Stimulated activated CD8-positive, alpha-beta memory T cell treated with anti-CD3 and anti-CD28 coated beads, Interleukin-7, amount 100 ng/mL, for 1 hour (primary cell): ENCODE measurements at places on chromosomes 7 and 10.

GRCh38 chr7:156816943-156817572, 75.9 kb downstream of the LMBR1 start:
- DNase-seq: no peak

DNA sequence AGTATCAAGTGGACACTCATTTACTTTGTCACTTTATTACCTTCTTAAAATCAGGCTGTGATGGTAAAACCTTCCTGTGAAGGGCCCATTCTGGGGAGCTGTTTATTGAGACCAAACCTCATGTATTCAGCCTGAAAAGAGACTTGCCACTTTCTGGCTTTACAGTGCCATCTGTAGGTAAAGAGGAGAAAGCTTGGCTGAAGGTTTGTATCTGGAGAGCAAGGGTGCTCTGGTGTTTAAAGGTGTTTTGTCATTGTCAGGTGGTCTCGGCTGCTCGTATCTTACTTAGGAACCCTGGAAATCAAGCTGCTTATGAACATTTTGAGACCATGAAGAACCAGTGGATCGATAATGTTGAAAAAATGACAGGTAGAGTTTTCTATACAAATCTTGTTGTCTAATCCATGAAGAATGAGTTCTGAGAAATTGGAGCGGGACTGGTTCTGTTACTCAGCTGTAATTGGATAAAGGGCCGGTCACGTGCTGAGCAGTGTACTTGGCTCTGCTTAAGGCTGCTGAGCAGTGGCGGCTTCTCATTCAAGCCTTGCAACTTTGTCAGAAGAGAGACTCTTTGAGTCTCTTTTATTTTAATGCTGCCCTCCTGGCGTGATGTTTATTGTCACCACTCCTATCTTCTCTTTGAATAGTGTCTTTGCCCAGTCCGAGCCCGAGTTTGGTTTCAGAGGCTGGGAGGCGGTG, 46.9 kb downstream of the AP3M1 start:
- DNase-seq: no peak

- DNase-seq: no peak
Observed at GRCh38 chr7:155124706-155125105, 54.6 kb downstream of the HTR5A start.

- peak; percentile 34 for DNase-seq
Observed at GRCh38 chr10:119306514-119306951, 99.2 kb downstream of the GRK5 start.

GRCh38 chr10:114151486-114151885, 22.5 kb downstream of the CCDC186 start:
- DNase-seq: no peak

- peak; percentile 52 for DNase-seq
Observed at GRCh38 chr7:142782922-142783900, 12.4 kb downstream of the PRSS2 start.

DNA sequence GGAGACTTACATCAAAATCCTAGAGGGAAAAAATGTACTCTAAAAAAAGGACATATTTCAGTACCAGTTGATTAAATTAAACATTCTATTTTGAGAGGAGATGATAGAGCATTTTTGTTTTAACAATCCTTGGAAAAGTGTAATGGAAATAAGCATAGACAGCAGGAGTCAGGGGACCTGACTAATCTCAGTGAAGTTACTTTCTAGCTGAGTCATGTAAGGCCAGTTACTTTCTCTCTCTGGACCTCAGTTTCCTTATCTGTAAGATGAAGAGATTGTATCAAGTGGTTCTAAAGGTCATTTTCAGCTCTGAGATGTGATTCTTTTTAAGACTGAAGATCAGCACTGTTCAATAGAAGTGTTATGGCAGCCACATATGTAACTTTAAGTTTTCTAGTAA, 44.1 kb downstream of the VTI1A start:
- DNase-seq: no peak

- DNase-seq: no peak
Observed at GRCh38 chr7:51647931-51648351, 331.3 kb upstream of the COBL start.

GRCh38 chr10:97136756-97137155, 49.0 kb downstream of the SLIT1 start:
- DNase-seq: no peak

- DNase-seq: no peak
Observed at GRCh38 chr7:38168890-38169570, 9.0 kb upstream of the STARD3NL start.

- no peak for DNase-seq
Observed at GRCh38 chr7:155395176-155395797, 62.6 kb upstream of the EN2 start.

- no peak for DNase-seq
Observed at GRCh38 chr7:116392806-116393205, 106.7 kb upstream of the CAV2 start.

- no peak for DNase-seq
Observed at GRCh38 chr7:112940314-112940732, 146.3 kb downstream of the GPR85 start.

- no peak for DNase-seq
Observed at GRCh38 chr10:122419876-122420623, 34.4 kb upstream of the ARMS2 start.

- DNase-seq: peak; percentile 3
Observed at GRCh38 chr10:31101123-31101522, 69.5 kb upstream of the ZNF438 start.

DNA sequence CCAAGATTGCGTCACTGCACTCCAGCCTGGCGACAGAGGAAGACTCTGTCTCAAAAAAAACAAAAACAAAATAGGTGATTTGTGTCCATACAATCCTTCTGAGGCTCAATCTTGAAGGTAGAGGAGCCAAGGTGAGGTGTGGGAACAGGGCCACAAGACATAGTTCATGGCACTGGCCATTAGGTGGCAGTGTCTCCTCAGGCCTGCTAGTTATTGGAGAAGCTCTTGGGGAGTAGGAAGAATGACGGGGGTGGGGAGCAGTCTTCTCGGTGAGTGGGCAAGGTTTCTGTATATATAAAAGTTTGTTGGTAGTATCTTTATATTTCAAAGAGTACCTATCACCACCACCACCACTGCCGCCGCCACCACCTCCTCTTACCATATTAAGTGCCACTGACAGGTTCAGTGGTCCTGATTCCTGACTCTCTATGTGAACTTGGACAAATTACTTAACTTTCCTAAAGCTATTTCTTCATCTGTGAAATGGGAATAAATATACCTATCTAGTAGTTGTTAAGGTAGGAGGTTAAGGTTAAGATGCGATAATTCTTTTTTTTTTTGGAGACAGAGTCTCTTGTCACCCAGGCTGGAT, 24.0 kb downstream of the CCSER2 start:
- peak; percentile 40 for DNase-seq

DNA sequence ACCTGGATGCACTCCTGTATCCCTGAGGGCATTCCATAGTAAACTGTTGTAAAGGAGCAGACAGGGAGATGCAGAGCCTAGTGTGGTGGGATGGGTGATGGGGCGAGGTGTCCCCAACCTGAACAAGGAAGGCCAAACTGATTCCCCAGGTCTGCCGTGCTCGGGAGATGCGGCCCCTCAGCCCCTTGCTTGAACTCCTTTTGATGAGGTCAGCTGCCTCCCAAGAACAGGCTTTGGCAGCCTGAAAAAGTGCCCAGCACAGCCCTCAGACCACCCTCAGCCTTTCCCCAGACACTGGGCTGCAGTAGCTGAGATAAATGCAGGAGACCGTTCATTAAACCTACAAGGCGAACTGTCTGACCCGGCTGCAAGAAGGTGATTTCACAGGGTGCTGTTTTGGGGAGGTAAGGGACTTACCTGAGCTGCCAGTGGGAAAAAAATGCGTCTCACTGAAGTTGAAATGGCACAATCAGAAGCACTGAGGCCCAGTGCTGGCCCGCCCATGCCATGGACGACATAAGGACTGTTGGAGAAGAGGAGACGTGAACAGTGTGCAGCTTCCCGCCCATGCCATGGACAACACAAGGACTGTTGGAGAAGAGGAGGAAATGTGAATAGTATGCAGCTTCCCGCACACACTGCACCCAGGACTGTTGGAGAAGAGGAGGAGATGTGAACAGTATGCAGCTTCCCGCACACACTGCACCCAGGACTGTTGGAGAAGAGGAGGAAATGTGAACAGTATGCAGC, 148.4 kb upstream of the FAM20C start:
- DNase-seq: no peak

DNA sequence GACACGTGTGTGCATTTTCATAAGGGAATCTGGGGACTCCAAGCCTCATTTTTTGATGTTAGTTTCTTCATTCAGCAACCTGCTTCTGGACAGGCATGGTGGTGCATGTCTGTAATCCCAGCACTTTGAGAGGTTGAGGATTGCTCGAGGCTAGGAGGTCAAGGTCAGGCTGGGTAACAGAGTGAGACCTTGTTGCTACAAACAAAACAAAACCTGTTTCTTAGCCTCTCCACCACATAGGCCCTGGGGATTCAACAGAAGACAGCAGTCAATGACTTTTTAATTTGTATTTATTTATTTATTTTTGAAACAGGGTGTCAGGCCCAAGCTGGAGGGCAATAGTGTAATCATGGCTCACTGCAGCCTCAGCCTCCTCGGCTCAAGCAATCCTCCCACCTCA, 6.9 kb upstream of the CYTH3 start:
- no peak for DNase-seq
